T-cell (primary cell): ENCODE measurements at places on chromosomes 1 and 21. TPM values are rescaled to one million over a fixed set of nuclear protein-coding genes. Genes with fewer than 3 reads are reported as not detected.

Gene SPATA45
- not detected for total RNA-seq

Gene SELL
- total RNA-seq, result 461 TPM

DNA sequence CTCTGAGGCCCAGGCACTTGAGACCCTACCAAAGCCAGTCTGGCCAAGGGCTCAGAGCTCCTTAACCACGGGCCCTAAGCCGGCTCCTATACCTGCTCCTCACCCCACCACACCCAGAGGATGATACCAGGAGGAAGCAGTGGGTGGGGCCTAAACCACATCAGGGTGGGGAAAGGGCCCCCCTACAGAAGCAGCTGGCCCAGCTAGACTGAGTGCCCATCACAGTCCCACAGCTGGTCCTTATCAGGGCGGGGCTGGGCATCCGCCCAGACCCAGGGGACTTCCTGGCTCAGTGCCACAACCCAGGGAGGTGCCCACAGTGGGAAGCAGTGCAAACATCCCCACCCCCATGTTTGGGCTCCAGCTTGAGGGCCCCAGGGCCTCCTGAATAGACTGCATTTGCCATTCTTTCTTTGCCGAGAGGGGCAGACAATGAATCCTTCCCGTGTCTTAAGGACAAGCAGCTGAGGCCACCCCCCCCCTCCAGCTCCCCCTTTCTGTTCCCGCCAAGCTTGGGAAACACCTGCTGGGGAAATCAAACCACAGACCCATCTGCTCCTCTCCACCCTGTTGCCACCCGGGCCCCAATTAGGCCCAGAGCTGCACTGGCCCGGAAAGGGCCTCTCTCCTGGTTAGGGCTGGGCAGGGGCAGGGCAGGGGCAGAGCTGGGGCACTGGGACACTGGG lies 6.2 kb downstream of the E2F2 start:
- no peaks in the 10 kb centered on the region for H3K27me3 ChIP-seq
- DNase-seq, result no peak
- H3K36me3 ChIP-seq, result no peaks in the 10 kb centered on the region
- peaks cover 45% of the 10 kb centered on the region for H3K4me1 ChIP-seq

DNA sequence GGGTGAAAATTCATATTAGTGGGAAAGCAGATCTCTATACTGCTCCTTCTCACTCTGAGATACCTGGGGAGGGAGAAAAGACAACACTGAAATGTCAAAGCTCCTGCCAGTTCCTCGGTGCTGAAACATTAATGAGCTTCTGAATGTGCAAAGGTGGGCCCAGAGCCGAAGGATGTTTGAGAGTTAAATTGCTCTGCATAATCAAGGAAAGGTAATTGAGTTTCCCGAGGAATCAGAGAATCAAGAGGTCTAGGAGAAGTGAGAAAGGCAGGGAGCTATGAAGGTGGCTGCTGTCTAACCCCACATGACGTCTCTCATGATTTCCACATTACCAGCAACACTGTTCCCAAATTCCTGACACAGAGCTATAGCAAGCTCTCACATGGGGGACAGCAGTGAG lies 346.7 kb downstream of the SMYD3 start:
- no peaks in the 10 kb centered on the region for H3K27me3 ChIP-seq
- H3K4me3 ChIP-seq, result no peak overlapping the region
- no peak for DNase-seq
- no peaks in the 10 kb centered on the region for H3K4me1 ChIP-seq
- no peak overlapping the region for H3K27ac ChIP-seq
- H3K36me3 ChIP-seq, result no peaks in the 10 kb centered on the region

- H3K27ac ChIP-seq, result no peak overlapping the region
- DNase-seq, result no peak
- peaks cover 13% of the 10 kb centered on the region for H3K4me1 ChIP-seq
- no peak overlapping the region for H3K4me3 ChIP-seq
- peaks cover 2% of the 10 kb centered on the region for H3K27me3 ChIP-seq
These were observed 4.2 kb upstream of the LINGO4 start for GRCh38 chr1:151809290-151809984.

GRCh38 chr21:46392921-46393320 lies 65.8 kb upstream of the DIP2A start:
- H3K4me1 ChIP-seq, result no peaks in the 10 kb centered on the region
- no peak overlapping the region for H3K27ac ChIP-seq
- no peak for DNase-seq
- H3K36me3 ChIP-seq, result peaks cover 54% of the 10 kb centered on the region
- no peaks in the 10 kb centered on the region for H3K27me3 ChIP-seq
- no peak overlapping the region for H3K4me3 ChIP-seq

GRCh38 chr1:206666031-206666561 lies 18.6 kb upstream of the MAPKAPK2 start:
- no peak overlapping the region for H3K27ac ChIP-seq
- H3K36me3 ChIP-seq, result no peaks in the 10 kb centered on the region
- no peaks in the 10 kb centered on the region for H3K4me1 ChIP-seq
- H3K27me3 ChIP-seq, result no peaks in the 10 kb centered on the region
- H3K4me3 ChIP-seq, result no peak overlapping the region
- no peak for DNase-seq
